Tongue (tissue), 3 donors: ENCODE measurements at places on chromosomes 2 and 18. TPM values are rescaled to one million over a fixed set of nuclear protein-coding genes. Genes with fewer than 3 reads are reported as not detected.

The TEKT4 gene
- not detected for total RNA-seq

The IL37 gene
- not detected for total RNA-seq

The CXCR1 gene
- total RNA-seq: 0.31 TPM

DNA sequence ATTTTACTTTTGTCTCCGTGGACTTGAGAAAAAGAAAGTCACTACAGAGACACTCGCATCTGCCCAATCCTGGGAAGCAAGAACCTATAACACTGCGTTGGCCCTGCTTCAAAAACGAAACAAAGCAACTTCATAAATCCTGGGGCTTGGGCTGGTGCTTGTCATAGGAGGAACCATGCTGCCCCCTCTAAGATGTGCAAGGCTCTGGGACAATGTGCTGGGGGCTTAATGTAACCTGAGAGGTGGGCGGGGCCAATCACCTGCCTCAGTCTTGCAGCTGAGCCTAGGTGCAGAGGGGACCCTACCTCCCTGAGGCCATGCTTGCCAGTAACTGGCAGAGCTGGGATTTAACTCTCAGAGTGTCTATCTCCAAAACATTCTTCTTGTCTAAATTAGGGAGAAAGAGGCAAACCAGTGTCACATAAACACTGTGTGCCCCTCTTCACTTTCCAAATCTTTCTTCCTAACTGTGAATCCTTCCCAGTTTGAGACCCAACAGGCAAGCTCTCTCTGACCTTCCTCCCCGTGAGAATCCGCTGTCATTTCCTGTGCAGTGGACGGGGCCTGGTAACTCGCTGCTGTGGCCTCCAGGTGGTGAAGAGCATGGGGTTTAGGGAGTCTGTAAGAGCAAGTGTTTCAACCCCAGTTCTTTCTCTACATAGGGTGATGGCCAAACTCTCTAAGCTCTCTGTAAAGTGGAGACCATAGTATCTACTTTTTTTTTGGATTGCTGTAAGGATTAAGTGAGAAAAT is 115.1 kb downstream of the ACKR3 start:
- DNase-seq: no peak

DNA sequence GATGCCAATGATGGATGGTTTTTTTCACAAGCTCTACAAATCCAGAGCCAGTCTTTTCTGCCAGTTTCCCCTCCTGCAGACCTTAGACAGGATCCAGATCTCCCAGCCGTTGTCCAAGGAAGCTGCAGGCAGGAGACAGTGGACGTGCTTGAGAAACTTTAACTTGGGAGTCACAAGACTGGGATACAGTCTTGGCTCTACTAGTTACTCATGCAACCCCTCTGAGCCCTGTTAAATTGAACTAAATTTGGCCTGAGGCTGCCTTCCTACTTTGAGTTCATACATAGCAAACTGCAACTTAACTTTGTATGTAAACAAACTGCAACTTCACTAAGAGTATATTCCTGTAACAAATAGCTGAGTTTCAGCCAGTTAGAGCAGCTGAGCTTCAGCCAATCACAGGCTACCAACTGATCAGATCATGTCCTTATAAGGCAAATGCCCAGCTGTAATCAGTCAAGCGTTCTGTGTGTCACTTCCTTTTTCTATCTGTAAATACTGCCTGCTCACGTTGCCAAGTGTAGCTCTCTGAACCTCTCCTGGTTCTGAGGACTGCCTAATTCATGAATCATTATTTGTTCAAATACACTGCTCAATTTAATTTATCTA is 140.9 kb downstream of the CAPN13 start:
- DNase-seq: peak; percentile 33

DNA sequence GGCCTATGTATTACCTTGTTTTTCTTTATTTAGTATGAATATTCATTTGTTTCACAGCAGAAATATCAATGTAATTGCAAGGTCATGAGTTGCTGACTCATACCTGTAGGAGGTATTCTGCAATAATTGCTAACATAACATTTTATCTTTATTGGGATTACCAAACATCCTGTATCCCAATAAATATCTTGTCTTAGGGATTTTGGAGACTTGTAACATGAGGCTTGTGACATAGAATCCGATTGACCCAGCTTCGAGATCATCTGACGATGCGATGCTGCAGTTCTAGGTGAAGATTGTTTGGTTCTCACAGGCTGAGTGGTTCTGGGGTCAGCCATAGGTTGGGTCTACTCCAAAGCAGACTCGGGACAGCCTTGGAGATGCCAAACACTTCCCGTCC is 133.4 kb upstream of the RND3 start:
- no peak for DNase-seq

DNA sequence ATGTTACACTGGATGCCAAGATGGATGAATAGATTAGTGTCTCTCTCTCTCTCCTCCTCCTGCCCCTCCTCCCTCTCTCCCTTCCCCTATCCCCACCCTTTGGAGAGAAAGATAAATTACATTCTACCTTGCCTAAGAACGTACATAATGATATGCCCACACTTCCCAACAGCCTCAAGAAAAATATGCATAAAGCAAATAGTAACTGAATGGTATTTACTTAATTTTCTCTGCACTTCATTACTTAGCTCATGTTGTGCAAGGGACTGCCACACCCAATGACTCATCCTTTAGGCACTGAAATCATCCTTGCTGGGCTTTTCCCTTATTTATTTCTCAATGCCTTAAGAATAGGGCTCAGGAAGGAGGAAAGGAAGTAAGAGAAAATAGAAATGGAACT is 137.3 kb upstream of the PID1 start:
- DNase-seq: peak; percentile 70

- DNase-seq: no peak
Measured at GRCh38 chr2:80141007-80141726, 163.4 kb downstream of the LRRTM1 start.

- DNase-seq: no peak
Measured at GRCh38 chr2:19989342-19989666, 601 bp downstream of the WDR35 start.

DNA sequence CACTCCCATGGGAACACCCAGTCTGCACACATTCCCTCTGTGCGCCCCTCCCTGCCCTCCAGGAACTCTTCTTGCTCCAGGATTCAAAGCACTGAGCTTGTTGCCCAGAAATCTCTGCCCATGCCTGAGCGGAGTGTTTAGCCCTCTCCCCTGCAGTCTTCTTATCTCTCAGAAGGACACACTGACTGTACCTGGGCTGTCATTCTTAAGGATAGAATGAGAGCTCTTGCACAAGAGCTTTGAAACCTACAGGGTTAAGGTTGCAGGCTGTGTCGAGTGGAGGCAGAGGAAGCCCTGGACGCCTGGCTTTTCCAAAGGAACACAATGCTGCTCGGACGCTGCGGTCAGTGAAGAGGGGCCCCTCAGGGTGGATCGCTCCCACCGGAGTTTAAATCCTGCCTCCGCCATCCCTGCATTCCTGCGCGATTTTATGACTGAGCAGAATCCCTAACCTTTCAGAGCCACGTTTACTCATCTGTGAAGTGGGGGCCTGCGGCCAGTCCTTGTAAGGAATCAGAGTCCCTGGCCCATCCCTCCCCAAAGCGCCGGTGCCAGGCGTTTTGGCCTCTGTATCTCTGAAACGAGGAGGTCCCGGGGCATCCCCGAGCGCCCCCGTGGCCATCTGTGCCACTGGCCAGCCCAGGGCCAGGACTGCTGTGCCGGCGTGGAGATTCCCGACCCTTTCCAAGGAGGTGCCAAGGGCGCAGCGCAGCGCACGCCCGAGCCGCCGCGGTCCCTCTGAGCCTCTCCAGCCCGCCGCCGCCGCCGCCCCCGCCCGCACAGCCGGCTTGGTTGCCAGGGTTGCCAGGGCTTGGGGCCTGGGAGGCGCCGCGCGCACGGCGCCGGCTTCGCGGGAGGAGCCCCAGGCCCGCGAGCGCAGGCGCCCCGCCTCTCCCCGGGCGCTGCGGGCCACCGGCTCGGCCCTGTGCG is 58.9 kb downstream of the FAM168B start:
- peak; percentile 64 for DNase-seq

GRCh38 chr18:73791081-73791480 is 356.6 kb downstream of the FBXO15 start:
- DNase-seq: no peak

DNA sequence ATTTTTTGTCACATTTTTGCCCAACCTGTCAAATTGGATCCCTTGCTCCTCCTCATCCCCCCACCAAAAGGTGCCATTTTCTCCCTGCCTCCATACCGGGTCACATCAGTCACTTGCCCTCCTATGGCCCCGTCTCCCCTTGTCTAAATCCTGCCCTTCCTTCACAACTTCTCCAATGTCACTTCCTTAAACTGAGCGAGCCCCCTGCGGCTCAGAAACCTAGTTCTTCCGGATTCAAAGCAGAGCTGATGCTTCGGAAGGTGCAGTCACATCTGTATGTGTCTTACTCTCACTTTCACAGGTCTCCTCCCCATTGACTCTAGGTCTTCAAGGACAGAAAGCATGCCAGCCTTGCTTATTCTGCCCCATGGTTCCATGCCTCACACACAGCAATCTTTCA is 22.1 kb downstream of the TNP1 start:
- no peak for DNase-seq

GRCh38 chr2:121483021-121483420 is 47.7 kb upstream of the RNU4ATAC start:
- DNase-seq: no peak

DNA sequence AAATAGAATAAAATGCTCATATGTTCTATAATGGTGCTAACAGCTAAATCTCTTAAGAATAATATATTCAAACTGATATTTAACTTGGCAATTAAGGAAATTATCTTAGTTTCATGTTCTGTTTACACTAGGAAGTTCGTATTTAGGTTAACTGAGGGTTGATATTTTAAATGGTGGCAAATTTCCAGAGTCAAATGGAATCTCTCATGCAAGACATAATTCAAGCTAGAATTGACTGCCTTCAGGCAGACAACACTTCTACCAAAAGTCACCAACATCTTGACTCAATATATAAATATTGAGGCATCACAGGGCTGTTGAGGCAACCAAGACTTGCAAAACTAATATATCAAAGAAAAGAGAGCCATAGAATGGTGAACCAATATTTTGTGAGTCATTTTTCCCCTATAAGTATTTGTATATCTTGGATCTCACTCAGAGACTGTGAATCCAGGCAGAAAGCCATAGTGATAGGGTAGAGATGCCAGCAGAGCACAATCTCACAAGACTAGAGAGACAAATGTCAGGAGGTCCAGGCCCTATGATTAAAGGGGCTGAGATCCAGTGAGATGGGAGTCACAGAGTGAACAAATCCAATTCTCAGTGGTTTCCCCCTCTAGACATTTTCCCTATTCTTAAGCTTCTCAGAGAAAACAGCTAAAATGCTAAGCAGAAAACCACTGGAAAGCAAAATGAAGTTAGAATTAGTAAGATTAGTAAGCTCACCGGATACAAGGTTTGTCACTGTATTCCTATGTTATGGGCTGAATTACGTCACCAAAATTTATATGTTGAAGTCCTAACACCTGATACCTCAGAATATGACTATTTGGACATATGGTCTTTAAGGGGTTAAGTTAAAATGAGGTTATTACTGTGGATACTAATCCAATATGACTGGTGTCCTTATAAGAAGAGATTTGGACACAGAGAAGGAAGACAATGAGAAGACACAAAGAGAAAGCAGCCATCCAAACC is 358.2 kb upstream of the UBE2E3 start:
- no peak for DNase-seq

DNA sequence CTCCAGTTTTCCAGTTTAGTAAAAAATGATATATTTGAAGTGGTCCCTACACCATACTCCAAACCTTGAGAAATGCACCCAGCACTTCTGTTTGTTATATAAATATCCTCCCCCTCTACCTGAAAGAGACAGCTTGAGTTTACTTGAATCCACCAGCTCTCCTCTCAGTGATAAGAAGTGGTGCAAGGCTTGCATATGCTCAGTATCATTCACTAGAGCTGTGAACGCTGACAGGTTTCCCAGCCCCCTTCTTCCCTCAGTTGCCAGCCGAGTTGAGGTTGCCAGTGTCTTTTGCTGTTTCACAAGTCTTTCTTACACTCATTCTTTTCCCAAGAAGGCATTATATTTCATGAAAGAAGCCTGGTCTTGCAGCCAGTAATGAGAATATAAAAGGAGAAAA is 880.0 kb downstream of the LRRTM4 start:
- DNase-seq: no peak

DNA sequence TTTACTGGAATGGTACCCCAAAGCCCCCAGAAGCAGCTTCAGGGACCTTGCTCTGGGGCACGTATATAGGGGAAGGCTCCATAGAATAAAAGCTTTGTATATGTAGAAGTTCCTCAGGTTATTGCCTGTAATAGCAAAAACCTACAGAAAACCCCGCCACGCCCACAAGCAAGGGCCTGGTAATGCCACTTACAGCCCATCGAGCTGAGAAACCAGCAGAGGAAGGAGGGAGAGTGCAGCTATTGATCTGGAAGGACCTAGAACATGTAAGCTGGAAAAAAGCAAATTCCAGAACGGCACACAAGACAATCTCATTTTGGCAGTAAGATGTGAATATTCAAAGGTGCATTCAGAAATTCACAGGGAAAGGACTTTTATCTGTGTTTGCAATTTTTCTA is 15.8 kb downstream of the HS1BP3 start:
- no peak for DNase-seq

DNA sequence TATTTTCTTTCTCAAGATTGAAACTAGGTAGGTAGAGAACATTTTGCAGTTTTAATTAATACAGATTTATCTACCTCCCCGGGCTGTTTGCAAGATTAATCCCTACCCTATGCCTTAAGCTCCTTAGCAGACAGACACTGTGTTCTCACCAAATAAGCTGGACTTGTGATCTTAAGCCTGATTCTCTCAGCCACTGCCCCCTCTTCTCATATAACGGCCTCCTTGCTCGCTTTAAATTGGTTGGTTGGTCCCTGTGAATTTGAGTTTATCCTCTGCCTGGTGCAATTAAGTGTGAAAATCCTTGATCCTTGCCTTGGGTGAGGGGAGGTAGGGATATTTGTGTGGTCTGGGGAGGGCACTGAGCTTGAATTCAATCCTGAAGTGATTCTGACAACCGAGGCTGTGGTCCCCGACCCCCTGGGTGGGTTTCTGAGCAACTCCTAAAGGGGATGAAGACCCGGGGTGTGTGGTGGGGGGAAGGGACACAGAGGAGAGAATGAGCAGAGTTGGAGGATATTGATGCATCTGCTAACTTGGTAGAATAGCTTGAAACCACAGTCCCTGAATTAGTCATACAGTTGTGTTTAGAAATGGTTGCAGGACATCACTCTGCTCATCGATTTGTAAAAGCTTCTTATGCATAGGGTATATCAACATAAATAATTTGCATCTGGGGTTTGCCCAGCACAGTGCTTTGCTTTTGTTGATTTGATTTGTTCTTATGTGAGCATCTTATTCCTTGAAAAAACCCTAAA is 36.9 kb upstream of the NCKAP5 start:
- no peak for DNase-seq
